ENCODE measurements at places on chromosomes 5 and 9.

DNA sequence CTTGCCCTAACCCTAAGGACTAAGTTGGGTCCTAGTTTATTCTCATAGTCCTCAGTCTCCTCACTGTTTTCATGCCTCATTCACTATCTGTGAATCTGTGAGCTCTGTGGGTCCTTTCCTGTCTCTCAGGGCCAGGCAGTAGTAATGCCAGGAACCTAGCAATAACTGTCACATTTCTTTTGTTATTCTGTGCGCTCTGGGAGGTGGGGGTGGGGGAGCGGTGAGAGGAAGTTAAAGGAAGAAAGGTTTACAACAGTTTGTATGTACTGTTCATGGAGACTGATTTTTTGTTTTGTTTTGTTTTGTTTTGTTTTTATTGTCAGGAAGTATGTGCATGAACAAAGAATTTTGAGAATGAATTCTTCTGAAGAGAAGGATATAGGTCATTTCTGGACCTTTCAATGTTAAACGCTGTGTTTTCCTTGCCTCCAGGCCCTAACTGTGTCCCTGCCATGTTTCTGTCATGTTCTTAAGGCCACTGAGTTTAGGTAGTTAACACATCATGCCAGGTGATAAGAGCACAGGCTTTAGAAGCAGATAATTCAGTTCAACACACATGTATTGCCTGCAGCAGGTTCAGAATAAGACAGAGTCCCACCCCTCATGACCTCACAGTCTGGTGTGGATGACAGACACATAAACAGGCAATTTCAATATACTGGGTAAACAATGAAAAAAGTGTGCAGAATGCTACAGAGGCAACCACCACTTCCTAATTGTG lies 13.3 kb upstream of the FEM1C start:
- DNase-seq, result no peak

- no peak for DNase-seq
These were observed 37.6 kb upstream of the HNRNPA0 start for GRCh38 chr5:137791799-137792198.

- DNase-seq, result no peak
These were observed 605.4 kb downstream of the TLE1 start for GRCh38 chr9:81083854-81084512.

DNA sequence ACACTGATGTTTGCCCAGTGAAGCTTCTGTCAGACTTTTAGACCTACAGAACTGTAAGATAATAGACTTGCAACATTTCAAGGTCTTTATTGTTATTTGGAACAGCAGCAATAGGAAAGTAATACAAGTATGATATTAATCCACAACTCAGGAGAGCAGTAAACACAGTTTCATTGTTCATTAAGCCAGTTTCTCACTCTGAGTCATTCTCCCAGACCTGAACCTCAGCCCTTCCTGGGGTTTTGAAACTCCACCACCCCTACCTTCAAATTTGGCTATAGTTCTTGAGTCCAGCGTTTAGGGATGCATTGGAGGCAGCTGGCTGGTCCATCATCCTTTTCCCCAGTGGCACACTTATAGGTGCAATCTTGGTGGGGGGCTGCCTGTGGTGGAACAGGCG lies 203.2 kb downstream of the RAB3C start:
- DNase-seq, result no peak

- DNase-seq, result peak; percentile 6
These were observed 21.0 kb upstream of the SCGB3A2 start for GRCh38 chr5:147857302-147858129.

DNA sequence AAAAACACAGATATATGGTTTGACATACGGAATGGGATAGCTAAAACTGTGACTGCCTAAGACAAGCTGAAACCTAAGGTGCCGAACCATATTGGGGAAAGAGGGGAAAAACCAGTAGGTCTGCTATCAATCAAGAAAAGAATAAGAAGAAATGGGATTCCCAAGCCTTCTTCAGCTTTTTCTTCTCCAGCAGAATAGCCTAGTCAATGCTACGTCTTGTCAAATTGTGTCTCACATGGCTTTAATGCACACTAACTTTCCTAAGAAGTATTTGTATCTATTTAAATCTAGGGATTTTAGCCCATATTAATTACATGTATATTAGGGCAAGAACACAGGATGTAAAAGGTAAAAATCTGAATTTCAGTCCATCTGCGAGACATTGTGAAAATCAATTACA lies 797 bp upstream of the FBXO38 start:
- no peak for DNase-seq

GRCh38 chr5:76580981-76581380 lies 42.2 kb downstream of the F2RL2 start:
- no peak for DNase-seq

DNA sequence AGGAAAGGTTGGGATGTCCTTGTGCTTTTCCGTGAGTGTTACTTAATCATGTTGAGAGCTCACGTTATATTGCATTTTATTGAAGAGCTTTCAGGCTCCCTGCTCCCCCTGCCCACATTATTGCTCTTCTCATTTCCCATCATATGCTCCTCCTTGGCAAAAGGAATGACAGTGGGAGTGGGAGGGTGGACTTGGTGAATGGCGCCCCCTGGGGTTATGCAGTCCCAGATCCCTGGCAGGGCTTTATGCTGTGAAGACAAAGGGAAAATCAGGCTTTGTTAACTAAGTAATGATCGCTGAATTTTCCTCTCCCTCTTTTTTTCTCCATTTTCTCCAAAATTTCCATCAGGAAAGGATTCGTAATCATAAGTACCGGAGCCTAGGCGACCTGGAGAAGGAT lies 166.6 kb downstream of the SMARCA2 start:
- no peak for DNase-seq

DNA sequence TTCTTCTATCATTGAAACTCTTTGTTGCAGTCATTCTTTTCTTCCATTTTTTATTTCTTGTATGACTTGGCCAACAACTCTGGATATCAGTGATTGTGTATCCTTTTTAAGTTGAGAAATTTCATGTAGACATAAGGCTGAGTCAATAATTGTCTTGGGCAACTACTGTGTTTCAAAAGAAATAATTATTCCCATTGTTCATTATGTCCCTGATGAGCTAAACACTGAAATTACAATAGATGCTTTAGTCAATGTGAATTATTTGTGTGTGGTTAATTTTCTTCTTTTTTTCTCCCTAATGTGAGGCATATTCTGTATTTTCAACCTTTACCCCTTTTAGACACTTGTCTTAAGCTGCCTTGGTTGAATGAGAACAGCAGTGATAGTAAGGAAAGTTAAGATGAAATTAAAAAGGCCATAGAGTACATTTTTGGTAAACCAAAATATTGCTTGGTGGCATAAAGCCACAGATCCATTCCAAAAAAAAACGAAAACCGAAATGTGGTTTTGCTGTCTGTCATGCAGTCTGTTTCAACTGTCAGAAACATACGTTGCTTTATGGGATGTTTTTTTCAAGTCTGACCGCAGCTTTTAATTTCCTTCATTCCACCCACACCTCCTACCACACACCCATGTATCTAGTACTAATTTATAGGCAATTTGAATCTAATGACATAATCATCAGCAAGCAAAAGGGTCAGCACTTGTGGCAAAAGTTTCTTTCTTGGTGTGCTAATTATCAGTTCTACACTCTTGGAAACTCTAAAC lies 21.1 kb downstream of the TLE4 start:
- DNase-seq, result no peak

GRCh38 chr5:143484601-143485000 lies 81.1 kb upstream of the NR3C1 start:
- DNase-seq, result no peak

- no peak for DNase-seq
These were observed 129.7 kb upstream of the TMEM161B start for GRCh38 chr5:88398316-88398715.

DNA sequence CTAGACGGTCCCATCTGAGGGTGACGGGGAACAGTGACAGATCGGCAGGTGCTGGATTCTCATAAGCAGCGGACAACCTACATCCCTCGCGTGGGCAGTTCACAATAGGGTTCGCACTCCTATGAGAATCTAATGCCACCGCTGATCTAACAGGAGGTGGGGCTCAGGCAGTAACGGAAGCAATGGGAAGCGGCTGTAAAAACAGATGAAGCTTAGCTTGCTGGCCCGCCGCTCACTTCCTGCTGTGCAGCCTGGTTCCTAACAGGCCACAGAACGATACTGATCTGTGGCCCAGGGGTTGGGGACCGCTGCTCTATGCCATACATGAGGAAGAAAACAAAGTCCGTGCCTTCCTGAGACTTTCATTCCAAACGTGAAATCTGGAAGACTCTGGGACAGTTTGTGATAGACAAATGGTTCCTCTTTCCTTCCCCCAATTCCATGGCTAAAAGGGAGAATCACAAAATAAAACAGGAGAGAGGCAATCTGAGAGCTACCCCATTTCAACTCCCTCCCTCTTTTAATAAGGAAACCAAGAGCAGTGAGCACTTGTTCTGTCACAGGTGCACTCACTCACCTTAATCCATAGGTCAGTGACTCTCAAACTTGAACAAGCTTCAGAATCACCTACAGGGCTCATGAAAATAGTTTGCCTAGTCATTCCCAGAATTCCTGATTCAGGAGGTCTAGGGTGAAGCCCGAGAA lies 12.1 kb downstream of the PDCL start:
- no peak for DNase-seq

- no peak for DNase-seq
These were observed 79.0 kb upstream of the TLR4 start for GRCh38 chr9:117625154-117625553.

DNA sequence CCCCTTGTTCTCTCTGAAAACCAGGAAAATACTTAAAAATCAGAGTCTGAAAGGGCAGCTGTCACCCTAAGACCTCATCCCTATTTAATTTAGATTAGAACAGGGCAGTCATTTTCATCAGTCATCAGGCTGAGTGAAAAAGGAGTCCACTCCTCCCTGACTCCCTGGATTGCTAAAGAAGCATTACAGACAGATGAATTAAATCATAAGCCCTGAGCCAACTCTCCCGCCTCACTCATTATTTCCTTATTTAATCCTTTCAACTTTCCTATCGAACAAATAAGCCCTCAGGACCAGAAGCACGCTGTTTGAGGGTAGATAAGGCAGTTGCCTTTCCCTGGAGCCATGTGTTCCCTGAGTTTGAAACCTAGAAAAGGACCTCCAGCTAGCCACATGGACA lies 201.9 kb upstream of the ANKRD55 start:
- no peak for DNase-seq

GRCh38 chr9:4148231-4148561 lies 151.7 kb downstream of the GLIS3 start:
- DNase-seq, result no peak

GRCh38 chr5:137734331-137734730 lies 1.6 kb downstream of the KLHL3 start:
- DNase-seq, result no peak

GRCh38 chr5:179194201-179194910 lies 134.2 kb downstream of the ZNF354C start:
- DNase-seq, result no peak

GRCh38 chr5:133704411-133704810 lies 92.1 kb upstream of the FSTL4 start:
- no peak for DNase-seq

DNA sequence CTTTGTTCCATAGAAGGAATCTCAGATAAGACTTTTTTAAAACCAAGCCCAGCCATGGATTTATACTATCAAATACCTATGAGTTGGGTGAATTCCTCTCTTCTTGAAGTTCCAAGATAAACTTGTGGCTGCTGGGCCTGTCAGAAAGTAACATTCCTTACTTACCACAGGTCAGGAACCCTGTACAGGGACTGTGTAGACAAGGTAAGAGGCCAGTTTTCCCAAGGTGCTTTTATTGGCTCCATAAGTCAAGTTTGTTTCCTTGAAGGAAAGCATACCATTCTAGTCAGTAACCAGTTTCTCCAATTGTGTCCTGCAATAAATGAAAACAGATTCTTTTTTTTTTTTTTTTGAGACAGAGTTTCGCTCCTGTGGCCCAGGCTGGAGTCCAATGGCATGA lies 8.8 kb upstream of the CLTB start:
- DNase-seq, result no peak

- no peak for DNase-seq
These were observed 830 bp downstream of the S100Z start for GRCh38 chr5:76850543-76851145.

DNA sequence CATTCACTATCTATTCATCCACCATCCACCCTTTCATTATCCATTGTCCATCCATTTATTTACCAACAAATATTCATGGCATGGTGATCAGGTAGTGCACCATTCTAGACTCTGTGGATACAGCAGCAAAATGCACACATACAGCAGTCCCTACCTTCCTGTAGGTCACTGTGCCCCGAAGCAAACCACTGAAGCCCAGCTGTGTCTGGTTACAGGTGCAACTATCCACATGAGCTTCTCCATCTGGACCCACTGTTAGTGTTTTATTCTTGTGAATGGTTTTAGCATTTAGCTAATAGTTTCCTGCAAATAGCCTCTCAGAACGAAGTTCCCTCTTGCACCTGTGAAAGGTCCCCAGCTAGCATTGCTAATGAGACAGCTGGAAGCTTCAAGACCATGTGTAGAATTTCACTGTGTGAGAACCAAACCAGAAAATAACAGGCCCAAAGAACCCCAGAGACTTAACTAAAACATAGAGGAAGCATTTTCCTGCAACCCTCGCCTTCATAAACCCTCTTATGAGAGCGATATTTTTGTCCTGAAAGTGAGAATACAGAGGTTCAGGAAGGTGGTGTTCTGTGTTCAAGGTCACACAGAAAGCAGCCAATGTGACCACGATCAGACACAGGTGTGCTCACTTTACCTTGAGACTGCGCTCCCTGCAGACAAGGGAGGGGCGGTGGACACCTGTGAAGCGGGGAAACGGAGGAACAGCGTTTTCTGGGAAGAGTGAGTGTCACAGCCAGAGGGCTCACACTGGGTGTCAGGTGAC lies 18.5 kb downstream of the PAEP start:
- DNase-seq, result no peak

DNA sequence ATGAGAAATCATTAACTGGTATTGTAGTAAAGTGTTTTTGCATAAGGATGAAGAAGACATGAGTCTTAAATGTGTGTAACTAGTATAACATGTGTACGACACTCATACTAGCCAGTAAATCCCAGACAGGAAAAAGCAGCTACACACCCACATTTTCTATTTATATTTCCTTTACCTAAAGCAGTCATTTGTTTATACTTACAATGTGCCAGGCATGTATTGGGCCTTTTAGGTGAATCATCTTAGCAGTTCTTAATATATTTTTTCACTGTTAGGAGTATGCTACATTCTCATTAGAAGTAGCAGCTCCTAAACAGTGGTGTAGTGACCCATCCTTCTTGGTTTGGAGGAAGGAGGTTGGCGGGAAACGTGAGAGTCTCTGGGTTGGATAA lies 55.8 kb upstream of the TMC1 start:
- DNase-seq, result no peak

DNA sequence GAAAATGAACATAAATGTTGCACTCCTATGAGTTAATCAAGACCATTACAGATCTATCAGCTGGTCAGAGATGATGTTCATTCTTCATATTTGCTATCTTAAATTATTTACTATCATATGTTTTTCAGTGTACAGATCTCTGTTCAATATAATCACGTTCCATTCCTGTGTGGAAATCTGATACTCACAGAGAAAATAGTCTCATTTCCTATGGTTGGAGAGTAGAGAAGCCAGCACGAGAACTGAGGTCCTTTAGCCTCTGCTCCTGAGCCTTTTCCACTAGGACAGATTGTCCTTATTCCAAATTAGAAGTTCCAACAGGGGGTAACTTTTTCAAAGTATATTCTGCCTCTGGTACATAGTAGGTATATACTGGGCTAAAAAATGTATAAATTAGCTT lies 29.2 kb downstream of the UGCG start:
- DNase-seq, result no peak

- DNase-seq, result no peak
These were observed 1.7 kb downstream of the SMIM3 start for GRCh38 chr5:150780187-150780692.
